Left colon (tissue), 2 donors: ENCODE measurements at places on chromosomes 4 and X. TPM values are rescaled to one million over a fixed set of nuclear protein-coding genes. Genes with fewer than 3 reads are reported as not detected.

The DKK2 gene
- 0.34 TPM for total RNA-seq

The TCEAL4 gene
- 20.1 TPM for total RNA-seq

The NXF3 gene
- 1.0 TPM for total RNA-seq

The TRIML2 gene
- not detected for total RNA-seq

The GPRASP2 gene
- total RNA-seq, result 4.4 TPM

The FGFR3 gene
- total RNA-seq, result 57.4 TPM
